ENCODE measurements at places on chromosomes 4 and X. TPM values are rescaled to one million over a fixed set of nuclear protein-coding genes. Genes with fewer than 3 reads are reported as not detected.

DNA sequence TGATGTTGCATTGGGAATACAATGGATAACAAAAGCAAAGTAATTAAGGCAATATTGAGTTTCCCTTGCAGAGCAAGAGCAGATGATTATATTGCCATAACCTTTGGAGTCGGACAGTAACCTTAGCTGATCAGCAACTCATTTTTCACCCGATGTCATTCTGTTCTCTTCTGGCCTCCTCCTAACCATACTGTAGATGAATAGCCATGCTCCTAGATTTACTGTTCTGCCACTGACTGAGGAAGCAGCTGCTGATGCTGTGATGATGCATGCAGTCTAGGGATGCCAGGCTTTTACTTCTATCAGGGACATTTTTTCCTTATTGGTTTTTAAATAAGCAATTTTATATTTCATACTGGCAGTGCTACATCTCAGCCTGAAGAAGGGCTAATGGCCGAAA is 443.9 kb downstream of the GPAT3 start:
- H3K4me1 ChIP-seq, result no peaks in the 10 kb centered on the region
- no peak overlapping the region for H3K4me3 ChIP-seq
- H3K36me3 ChIP-seq, result no peaks in the 10 kb centered on the region
- no peak overlapping the region for H3K27ac ChIP-seq

- no peak for DNase-seq
- H3K36me3 ChIP-seq, result no peaks in the 10 kb centered on the region
- H3K27me3 ChIP-seq, result no peaks in the 10 kb centered on the region
- H3K4me3 ChIP-seq, result no peak overlapping the region
These were observed 317.6 kb downstream of the BCOR start for GRCh38 chrX:39779952-39780783.

The FGFBP2 gene
- total RNA-seq, result not detected

GRCh38 chr4:99965674-99966350 is 15.7 kb upstream of the H2AZ1 start:
- H3K4me3 ChIP-seq, result no peak overlapping the region
- no peak for DNase-seq
- H3K36me3 ChIP-seq, result no peaks in the 10 kb centered on the region
- H3K27ac ChIP-seq, result no peak overlapping the region

GRCh38 chr4:2886622-2887021 is 43.0 kb downstream of the ADD1 start:
- peaks cover 9% of the 10 kb centered on the region for H3K36me3 ChIP-seq
- no peaks in the 10 kb centered on the region for H3K27me3 ChIP-seq
- no peak overlapping the region for H3K4me3 ChIP-seq
- no peak overlapping the region for H3K27ac ChIP-seq
- DNase-seq, result no peak
- H3K4me1 ChIP-seq, result no peaks in the 10 kb centered on the region

GRCh38 chr4:2350982-2351381 is 67.5 kb downstream of the ZFYVE28 start:
- no peak for DNase-seq
- H3K27me3 ChIP-seq, result no peaks in the 10 kb centered on the region
- H3K36me3 ChIP-seq, result no peaks in the 10 kb centered on the region
- H3K4me3 ChIP-seq, result no peak overlapping the region
- H3K4me1 ChIP-seq, result no peaks in the 10 kb centered on the region

Measured in GM12878 (cell line).